ENCODE measurements at places on chromosomes 6 and 20.

DNA sequence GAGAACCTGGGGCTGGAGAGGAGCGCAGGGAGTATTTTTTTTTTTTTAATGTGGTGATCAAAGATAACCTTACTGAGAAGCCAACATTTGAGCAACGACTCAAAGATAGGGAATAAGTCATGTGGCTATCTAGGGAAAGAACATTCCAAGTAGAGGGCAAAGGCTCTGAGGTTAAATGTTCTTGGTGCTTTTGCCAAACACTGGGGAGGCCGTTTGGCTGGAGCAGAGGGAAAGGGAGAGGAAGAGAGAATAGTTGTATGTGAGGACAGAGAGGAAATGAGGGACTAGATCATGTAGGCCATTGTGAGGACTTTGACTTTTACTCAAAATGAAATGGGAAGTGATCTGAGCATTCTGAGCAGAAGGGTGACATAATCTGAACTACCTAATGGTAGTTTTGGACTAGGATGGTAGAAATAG lies 27.8 kb downstream of the ACSS2 start:
- DNase-seq, result no peak

DNA sequence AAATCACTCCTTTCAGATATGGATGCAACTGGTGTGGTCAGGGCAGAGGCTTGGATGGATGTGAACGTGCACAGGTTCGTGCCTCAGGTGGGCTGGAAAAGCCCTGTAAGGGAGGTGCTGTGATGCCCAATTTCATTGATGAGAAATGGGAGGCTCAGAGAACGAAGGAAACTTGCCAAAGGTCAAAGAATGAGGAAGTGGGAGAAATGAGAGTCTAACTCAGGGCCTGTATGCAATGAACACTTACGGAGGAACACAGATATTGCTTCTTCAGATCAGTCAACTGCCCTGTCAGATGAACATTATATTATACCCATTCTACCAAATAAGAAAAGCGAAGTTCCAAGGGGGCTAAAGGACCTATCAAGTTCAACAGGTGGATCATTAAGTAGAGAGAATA lies 134.7 kb downstream of the RCAN2 start:
- DNase-seq, result no peak

DNA sequence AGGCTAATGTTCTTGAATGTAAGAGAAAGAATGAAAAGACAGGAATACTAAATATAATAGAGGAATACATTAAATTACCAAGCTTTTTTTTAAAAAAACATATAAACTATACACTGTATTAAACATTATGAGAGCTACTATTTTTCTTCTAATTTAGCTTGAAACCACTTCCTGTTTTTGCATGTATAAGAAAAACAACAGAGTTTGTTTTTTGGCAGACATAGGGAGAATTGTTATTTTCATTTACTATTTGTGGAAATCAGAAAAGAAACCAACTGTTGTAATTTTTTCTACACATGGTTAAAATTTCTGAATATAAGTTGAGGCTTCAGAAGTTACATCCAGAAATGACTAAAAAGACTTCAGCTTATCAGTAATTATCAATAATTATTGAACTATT lies 991.8 kb upstream of the GJE1 start:
- no peak for DNase-seq

DNA sequence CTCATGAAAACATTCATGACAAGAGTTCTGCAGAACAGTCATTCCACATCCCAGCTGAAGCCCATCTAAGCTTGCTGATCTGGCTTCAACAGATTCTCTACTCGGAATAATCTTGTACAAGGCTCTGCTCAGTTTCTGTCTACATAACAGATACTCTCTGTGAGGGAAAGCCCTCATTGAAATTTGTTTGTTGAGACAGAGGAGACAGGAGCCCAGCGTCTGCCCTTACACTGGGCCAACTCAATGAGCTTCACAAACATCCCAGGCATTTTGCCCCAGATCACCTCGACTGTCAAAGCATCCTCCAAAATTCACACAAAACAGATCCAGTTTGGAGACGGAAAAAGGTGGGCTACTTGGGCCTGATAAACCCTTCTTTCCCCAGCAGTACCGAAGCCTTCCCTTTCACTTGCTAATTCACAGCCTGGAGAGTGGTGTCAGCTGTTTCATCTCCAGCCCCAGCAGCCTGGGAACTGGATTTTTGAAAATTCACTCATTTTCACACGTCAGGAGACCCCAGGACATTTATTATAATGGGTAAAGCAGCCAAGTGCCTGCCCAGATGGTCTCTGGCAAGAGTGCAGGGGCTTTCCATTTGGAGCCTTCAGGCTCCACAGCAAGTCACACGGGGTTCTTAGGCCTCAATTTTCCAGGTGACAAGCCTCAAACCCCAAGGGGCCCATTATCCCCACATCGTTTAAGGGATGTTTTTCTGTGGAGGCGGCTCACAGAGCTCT lies 7.3 kb downstream of the CCDC167 start:
- no peak for DNase-seq

DNA sequence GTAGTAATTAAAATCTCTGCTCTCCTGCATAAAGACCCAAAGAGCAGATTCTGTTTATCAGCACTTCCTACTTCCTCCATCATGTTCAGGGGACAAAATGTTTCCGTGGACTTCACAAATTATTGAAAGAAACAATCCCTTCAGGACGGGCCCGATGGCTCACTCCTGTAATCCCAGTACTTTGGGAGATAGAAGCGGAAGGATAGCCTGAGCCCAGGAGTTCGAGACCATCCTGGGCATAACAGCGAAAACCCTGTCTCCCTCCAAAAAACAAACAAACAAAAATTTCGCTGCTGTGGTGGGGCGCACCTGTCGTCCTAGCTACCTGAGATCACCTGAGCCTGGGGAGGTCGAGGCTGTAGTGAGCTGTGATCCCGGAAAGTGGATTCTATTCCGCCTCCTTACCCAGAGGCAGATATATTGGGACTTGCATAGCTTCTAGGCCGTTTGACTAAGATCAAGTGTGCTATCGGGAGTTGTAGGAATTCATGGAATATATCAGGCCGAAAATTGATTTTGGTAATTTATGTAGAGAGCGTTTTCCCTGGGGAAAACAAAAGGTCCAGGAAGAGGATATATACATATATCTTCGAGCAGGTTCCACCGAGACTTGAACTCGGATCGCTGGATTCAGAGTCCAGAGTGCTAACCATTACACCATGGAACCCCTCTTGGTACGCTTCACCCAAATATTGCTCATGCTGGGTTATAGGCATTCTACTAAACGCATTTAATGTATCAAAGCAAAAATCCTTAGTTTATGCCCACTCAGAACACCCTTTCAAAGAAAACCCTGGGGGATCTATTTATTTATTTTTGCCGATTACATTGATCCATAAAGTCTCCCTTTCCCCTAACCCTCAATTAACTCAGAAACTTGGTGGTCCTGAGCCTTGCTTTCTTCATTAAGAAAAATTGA lies 74.5 kb upstream of the ZNF184 start:
- DNase-seq, result no peak

DNA sequence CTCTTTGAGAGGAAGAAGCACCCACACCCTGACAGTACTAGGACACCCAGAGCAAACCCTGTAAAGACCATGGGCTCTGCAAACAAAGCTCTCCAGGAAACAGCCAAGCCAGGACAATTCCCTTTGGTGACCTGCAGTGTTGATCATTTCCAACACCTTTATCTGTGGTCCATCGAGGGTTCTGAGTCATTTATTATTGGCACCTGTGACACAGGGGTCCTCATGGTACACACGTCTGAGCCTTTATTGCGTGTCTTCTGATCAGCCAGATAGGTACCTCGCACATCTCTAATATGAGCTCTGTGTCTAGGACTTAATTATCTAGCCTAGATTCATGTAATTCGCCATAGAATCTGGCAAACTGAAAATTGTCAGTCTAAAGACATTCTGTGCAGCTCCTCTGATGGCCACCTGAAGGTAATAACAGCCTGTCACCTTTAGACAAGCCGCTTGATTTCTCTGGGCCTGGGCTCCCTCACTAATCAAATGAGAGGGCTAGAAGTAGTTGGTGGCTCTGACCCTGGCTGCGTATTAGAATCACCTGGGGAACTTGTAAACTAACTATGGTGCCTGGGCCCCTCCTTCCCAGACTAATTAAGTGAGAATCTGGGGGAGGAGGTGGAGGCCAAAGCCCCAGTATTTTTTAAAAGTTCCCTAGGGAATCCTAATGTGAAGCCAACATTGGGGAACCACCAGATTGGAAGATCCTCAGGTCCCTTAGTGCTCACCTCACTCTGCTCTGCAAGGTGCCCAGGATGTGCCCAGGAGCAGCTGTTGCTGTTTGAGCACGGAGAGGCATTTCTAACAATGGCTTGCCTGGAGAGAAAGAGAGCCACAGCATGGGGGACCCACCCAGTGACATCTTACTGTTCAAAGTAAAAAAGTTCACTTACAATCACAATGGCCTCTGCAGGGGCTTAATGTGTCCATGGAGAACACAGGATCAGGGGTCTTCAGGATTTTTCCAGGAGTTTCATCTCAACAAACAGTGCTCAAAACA lies 122.0 kb upstream of the ARID1B start:
- no peak for DNase-seq

DNA sequence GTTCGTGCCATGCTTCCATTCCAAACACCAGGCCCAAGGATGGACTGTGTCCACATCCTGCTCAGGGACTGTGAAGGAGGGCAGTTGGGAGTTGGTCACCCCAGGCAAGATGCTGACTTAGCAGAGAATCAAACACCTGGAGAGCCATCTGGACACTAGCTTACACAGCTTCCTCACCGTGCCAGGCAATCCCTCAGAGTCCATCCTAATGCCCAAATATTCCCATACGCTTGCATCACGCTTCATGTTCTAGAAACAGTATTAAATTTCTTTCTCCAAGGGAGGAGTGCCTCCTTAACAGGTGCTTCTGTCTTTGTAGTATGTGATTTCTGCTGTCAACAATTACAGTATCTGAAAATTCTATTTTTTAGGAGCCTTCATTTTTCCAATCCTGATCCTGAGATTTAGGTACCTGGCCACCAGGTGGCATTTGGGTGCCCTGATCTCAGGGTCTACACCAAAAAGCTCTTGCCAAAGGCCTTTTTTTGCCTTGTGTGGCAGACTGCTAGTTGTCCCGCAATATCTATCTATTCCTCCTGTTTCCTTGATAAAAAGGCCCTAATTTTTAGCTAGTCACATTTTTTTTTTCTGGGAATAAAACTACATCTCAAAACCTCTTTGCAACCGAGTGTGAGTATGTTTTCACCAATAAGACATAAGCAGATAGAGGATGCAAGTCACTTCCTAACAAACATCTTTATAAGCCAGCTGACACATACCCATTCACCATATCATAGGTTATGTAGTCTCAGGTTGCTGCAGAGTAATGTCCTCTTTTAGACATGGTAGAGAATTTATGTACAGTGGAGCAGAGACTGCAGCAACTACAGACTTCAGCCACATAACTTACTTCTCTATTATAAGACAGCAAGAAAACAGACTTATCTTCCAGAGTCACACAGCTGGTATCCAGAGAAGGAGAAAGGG lies 85.0 kb downstream of the PREP start:
- DNase-seq, result no peak

- DNase-seq, result no peak
Measured at GRCh38 chr6:144066741-144067484, 28.5 kb downstream of the SF3B5 start.

DNA sequence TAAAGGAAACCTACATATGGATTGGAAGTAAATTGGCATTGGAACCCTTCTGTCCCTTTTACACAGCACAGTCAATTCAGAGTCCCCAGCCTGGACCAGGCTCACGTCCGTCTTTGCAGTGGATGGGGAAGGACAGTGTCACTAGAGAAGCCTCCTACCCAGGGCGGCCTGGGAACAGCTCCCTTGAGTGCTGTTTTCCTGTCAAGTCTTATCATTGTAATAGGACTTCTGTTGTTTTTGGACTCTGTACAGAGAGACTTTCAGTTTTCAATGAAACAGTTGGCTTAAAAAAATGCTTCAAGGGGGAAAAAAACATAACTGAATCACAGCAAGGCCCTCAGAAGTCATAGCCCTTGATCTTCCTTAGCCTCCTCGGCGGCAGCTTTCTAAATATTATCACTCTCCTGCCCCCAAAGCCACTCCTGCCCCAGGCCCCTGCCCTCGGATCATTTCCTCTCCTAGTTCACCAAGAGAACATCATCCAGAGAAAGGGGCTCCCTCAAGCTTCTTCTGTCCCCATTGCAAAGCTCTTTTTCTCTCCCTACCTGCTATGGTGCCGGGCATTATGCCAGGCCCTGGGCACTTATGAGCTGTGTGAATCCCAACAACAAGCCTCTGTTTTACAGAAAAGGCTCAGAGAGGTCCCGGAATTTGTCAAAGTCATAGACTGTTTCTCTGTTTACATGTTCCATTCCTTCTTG lies 37.8 kb upstream of the CNKSR3 start:
- no peak for DNase-seq

DNA sequence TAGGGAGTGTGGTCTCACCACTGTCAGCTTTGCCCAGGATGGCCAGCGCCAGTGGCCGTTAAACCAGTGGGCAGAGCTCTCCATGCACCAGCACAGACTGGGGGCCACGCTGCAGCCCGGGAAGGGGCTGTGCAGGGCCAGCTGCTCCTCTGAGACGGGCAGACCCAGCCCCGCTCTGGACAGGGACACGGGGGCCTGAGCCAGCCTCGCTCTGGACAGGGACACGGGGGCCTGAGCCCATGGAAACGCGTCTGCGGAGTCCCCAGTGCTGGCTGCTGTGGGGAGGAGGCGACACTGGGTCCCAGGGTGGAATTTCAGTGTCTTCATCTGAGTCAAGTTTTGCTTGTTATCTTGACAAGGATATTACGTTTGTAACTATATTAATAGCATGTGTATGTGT lies 402.7 kb downstream of the CDH4 start:
- no peak for DNase-seq

GRCh38 chr6:161618831-161619454 lies 345.1 kb upstream of the AGPAT4 start:
- no peak for DNase-seq

DNA sequence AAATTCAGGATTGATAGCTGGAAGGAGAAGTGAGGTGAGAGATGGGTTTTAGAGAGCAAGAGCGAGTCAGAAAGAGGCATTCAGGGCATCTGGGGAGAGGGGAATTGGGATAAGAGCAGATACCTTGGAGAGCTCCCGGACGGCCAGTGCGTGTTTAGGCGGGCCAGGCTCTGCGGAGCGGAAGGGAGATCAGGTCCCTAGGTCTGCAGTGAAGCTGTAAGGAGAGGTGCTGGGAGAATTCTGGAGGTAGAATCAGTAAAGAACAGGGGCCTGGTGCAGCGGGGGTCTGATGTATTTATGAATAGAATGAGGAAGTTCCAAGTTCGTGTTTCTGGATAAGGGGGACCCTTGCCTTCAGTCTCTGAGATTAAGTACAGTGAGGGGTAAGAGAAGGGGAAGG lies 47.4 kb upstream of the FAM83D start:
- no peak for DNase-seq

- no peak for DNase-seq
Measured at GRCh38 chr6:148984531-148985056, 237.8 kb downstream of the UST start.

All from stimulated activated CD4-positive, alpha-beta T cell treated with anti-CD3 and anti-CD28 coated beads, Interleukin-4, amount 100 ng/mL, for 4 hours (primary cell).